ENCODE measurements at places on chromosomes 12 and 14.

DNA sequence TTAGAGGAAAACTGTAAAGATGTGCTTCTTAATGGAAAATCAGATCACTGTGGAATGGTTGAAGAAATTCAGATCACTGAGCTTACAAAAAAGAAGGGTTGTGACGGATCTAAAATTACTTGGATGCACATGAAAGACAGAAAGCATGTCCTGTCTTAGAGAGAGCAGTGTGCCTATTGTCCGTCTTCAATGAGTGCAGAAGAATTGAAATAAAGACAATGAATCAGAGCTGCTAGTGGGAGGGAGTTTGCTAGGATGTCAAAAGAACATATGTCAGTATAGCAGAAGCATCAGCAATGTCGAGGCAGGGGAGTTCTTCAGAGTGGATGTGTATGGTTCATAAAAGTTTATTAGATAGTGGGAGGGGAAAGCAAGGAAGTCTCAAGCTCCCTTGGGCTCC is 172.7 kb downstream of the SYNE2 start:
- H3K4me3 ChIP-seq, result no peak overlapping the region
- peaks cover 14% of the 10 kb centered on the region for H3K36me3 ChIP-seq
- no peak overlapping the region for H3K27ac ChIP-seq
- DNase-seq, result no peak
- H3K4me1 ChIP-seq, result no peaks in the 10 kb centered on the region

DNA sequence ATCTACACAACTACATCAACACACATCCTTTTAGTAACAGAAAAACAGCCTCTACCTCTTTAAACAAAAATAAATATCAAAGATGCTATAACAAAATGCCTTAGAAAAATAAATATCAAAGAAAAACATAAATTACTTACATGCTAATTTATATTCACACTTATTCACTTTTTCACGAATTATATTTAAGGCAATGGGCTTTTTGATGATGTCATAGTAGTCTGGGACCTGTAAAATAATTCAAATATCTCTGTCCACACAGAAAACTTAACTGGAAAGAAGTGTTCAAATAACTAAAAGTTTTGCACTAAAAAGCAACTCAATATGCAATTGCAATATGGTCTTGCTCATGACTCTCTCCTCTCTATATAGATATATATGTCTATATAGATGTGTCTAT is 40.3 kb upstream of the CFL2 start:
- no peaks in the 10 kb centered on the region for H3K27me3 ChIP-seq
- H3K27ac ChIP-seq, result no peak overlapping the region
- no peak overlapping the region for H3K4me3 ChIP-seq
- H3K36me3 ChIP-seq, result peaks cover 14% of the 10 kb centered on the region
- no peak for DNase-seq

DNA sequence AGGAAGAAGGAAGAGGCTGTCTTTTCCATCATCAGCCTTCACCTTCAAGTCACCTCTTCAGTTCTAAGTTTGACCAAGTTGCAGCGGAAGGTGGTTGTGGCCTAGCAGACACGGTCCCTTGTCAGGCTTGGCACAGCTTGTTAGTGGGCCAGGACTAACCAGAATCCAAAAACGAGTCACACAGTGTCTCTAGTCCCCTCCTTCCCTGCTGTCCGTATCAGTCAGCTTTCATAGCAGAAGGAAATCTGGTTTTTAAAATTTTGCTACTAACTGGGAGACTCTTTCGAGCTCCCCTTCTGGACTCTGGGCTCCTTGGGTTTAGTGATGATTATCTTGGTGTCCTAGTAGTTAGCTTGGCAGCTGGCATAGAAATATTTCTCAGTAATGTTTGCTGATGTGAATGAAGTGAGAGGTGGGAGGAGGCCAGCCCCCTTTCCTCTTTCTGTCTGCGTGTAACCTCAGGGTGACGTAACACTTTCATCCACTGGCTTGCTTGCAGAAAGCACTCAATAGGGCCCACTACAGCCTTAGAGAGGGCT is 3.8 kb downstream of the ETV6 start:
- peaks cover 49% of the 10 kb centered on the region for H3K4me1 ChIP-seq
- no peaks in the 10 kb centered on the region for H3K27me3 ChIP-seq
- DNase-seq, result no peak
- H3K27ac ChIP-seq, result peak overlapping the region; percentile 98
- peak overlapping the region; percentile 98 for H3K4me3 ChIP-seq
- H3K36me3 ChIP-seq, result peaks cover 9% of the 10 kb centered on the region

- H3K4me3 ChIP-seq, result no peak overlapping the region
- H3K27ac ChIP-seq, result peak overlapping the region; percentile 42
- peaks cover 35% of the 10 kb centered on the region for H3K4me1 ChIP-seq
Measured at GRCh38 chr12:70275045-70275444, 31.8 kb downstream of the CNOT2 start.

Measured in memory B cell (primary cell).